ENCODE measurements at places on chromosomes 11 and 22.

GRCh38 chr11:76209973-76210930 lies 4.0 kb upstream of the WNT11 start:
- DNase-seq = peak; percentile 43

- DNase-seq = no peak
These were observed 14.3 kb downstream of the FXYD6 start for GRCh38 chr11:117862019-117862725.

GRCh38 chr11:64251016-64251752 lies at the start of gene PLCB3:
TSS of gene PLCB3 (plus strand) at chr11:64251530. CDS start at chr11:64251650, 120 bp downstream.
- DNase-seq = peak; percentile 54

DNA sequence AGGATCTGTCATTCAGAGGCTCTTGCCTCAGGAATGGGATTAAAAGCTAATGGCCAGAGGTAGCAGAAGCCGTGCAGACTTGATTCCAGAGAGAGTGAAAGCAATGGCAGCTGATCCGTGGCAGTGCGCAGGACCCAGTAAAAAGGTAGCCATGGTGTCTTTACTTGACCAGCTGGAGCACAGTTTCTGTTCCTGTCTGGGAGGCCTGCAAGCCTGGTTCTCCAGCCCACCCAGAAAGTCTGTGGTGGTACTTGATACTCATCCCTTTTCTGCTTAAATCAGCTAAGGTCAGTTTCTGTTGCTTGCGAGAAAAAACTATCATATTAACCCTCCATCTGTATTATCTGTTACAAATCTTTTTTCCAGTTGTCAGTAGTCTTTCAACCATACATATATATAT lies 86.7 kb downstream of the RPS6KA4 start:
- DNase-seq = no peak

DNA sequence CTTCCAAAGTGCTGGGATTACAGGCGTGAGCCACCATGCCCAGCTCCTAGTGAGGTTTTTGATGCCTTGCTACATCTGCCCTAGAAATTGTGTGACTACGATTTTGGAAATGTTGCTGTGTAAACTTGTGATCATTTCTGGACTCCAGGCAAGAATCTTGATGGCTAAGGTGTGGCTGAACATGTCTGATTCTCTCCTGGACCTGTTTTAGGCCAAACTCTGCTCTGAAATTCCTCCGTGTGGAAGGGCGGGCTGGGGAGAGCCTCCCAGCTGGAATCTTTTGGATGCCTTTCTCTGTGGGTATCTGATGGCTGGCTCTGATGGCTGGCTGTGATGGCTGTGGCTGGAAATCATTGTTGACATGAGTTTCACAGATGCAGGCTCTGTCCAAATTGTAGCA lies 8.2 kb downstream of the PNPLA3 start:
- DNase-seq = no peak

GRCh38 chr11:120196826-120197225 lies 14.0 kb upstream of the OAF start:
- no peak for DNase-seq

- no peak for DNase-seq
These were observed 5.0 kb downstream of the MAP6 start for GRCh38 chr11:75663808-75664207.

- DNase-seq = no peak
These were observed 25.1 kb downstream of the RTN4RL2 start for GRCh38 chr11:57485217-57485990.

DNA sequence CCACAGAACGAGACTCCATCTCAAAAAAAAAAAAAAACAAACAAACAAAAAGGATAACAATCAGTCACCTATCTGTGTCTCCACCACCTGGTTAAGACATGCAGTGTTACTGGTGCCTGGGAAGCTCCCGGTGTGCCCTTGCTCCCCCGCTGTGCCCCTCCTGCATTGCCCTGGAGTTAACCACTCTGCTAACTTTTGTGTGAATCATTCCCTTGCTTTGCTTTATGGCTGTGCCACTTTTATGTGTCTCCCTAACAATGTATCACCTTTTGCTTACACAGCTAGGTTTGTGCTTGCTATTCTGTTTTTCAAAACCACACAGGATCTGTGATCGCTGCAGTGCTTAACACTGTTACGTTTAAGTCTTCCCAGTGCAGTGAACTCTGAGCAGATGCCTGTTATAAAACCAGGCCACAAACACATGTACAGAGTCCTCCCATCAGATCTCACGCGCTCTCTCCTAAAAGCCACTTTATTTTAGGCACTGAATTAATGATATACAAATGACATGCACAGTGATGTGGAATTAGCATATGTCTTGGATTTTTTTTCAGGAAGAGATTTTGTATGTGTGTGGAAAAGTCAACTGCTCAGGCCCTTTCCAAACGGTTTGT lies 69.9 kb downstream of the BUD13 start:
- DNase-seq = no peak

DNA sequence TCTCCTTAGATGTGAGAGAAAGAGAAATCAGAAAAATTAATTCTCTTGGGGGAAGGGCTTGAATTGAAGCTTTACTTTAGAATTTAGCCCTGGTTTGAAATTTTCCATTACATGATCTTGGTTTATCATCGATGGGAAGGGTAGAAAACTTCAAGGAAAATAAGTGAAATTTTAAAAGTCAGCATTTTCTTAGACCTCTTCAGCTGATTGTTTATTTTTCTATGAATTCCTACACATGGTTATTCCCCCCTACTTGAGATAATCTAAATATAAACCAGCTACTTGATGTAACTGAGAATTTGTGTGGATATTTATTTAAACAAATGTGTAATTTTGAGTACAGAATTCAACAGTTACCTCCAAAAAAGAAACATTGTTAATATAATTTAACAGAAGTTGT lies 10.9 kb downstream of the PIH1D2 start:
- DNase-seq = no peak

GRCh38 chr11:78187366-78188285 lies 800 bp downstream of the KCTD21 start:
- peak; percentile 62 for DNase-seq

- no peak for DNase-seq
These were observed 93.5 kb downstream of the CELSR1 start for GRCh38 chr22:46443850-46444389.

DNA sequence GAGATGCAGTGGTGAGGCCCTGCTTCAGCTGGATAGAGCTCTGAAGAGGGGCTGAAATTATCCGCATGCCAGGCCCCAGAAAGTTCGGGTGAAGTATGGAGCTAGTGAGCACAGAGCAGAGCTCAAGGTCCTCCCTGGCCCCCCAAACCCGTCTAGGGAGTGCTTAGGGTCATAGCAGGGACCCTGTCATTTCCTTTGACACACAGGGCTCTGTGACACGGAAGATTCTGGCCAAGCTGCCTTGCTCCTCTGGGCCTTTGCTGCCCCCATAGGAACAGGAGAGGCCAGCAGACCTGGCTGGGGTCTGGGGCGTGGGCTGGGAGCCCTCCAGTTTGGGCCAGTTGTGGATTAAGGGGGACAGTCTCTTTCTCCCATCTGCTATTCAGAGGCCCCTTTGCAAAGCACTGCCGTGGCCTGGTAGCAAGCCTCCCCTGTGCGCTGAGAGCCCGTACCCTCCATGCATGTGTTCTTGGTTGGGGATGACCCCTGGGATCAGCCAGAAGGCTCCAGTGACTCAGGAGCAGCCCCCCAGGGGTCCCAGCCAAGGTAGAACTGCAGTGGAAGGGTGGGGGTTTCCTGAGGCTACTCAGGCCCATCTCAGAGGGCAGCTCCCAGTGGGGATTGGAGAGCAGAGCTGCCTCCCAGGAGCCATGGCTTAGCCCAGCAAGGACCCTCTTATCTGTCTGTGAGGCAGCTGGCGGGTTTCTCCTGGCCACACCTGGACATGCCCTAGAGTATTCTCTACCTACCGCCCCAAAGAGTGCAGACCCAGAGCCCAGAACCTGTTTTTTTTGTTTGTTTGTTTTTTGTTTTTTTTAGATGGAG lies 42.3 kb downstream of the RNF141 start:
- no peak for DNase-seq

GRCh38 chr11:109849051-109849450 lies 244.1 kb upstream of the ZC3H12C start:
- DNase-seq = no peak

DNA sequence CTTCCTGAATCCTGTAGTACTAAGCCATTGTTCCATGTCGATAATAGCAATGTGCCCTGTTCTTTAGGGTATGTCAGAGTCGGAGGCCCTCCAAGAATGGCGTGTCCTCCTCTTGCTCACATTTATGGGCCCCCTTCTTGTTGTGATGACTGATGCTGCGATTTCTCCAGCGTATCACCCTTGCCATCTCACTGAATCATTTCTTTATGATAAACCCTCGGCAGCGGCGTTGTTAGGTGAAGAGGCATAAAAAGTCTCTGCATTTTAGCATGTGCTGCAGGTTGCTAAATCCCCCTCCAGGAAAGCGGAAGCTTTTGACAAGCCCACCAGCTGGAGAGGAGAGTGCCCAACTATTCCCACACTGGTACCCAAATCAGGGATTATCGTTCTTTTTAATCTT lies 1045.3 kb downstream of the BRD1 start:
- DNase-seq = no peak
